Activated gamma-delta T cell (primary cell): ENCODE measurements at places on chromosomes 7 and 10.

- no peak for DNase-seq
Measured at GRCh38 chr10:44773565-44773964, 137.6 kb upstream of the TMEM72 start.

DNA sequence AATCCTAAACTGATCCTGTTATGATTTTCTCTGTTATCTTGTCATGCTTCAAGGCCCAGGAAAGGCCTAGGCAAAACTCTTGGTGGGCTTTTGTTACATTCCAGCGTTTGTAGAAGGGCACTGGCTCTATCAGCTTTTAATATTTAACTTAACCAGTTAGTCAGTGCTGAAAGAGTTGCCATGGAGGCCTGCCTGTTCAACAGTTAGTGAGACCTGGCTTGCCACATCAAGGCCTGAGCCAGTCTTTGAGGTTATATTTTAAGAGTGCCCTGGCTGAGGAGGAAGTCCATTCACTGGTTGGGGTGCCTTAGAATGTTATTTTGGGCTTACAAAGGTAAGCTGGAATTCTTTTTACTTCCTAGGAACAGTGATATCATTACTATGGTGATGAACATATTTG, 144.1 kb upstream of the NRG3 start:
- no peak for DNase-seq

DNA sequence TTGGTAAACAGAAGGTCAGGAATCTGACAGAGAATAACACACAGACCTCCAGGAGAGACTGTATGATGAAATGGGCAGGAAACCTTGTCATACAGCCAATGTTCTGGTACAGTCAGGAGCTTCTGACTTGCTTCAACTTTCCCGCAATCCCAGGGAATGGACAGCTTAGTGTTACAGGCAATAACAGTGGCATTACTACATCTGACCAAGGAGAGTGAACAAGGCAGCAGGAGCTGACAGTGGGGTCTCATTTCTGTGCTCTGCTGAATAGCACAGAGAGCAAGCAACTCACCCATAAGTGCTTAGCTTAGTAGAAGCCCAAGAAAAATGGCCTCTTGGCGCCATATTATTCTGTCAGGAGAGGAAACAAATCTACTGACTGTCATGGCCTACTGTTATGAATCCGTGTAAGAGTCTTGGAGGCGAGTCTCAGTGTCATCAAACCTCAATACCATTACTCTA, 186.2 kb upstream of the MTPN start:
- no peak for DNase-seq

GRCh38 chr10:69632516-69633199, 2.6 kb downstream of the FAM241B start:
- DNase-seq, result no peak
